ENCODE measurements at places on chromosomes 3 and 15.

DNA sequence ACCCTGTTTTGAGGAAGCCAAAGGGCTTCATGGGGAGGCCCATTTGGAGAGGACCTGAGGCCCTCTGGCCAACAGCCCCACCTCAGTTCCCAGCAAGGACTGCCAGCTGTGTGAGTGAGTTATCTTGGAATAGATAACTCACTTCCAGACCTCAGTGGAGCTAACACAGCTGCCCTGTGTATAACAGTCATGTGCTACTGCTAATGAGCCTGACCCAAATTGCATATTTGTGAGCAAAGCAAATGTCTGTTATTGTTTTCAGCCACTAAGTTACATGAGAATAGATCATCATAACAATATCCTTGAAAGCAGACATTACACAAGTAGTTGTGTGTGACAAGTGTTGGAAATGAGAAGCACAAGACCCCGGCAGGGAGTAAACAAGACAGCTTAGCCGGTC is 355.8 kb downstream of the MCTP2 start:
- DNase-seq = no peak

- DNase-seq = no peak
These were observed 201.8 kb upstream of the KCNH8 start for GRCh38 chr3:18946524-18946923.

DNA sequence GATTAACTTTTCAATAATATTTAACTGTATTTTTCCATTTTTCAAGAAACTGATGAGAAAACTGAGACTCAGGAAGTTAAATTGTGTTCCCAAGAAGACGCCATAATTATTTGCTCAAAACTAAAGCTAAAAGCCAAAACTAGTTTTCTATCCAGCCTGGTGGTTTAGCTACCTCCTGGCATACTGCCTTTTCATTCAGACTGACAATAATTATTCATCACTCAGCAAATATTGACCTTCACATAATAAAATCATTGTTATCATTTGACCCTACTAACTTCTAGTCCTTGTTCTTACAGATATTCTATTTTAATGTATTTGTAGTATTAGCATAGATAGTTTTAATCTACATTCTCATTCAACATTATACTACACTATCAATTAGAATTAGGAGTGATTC is 210.6 kb upstream of the GADL1 start:
- DNase-seq = no peak

DNA sequence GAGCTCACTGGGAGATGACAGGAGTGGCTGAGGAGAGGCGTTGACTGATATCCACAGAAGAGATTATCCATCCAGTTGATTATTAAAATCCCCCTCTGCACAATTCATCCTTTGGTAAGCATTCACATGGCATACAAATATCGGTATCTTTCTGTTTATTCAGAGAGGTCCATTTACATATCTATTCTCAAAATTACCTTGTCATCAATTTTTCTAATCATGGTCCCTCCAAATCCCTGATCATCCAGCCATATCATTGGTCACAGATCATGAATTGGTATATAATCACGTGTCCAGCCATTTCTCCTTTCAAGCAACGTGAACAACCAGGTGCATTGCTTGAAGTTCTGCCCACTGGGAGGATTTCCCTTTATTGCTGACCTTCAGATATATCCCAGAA is 1321.0 kb downstream of the ROBO2 start:
- no peak for DNase-seq

GRCh38 chr3:17322106-17322793 is 420.2 kb downstream of the TBC1D5 start:
- DNase-seq = no peak

DNA sequence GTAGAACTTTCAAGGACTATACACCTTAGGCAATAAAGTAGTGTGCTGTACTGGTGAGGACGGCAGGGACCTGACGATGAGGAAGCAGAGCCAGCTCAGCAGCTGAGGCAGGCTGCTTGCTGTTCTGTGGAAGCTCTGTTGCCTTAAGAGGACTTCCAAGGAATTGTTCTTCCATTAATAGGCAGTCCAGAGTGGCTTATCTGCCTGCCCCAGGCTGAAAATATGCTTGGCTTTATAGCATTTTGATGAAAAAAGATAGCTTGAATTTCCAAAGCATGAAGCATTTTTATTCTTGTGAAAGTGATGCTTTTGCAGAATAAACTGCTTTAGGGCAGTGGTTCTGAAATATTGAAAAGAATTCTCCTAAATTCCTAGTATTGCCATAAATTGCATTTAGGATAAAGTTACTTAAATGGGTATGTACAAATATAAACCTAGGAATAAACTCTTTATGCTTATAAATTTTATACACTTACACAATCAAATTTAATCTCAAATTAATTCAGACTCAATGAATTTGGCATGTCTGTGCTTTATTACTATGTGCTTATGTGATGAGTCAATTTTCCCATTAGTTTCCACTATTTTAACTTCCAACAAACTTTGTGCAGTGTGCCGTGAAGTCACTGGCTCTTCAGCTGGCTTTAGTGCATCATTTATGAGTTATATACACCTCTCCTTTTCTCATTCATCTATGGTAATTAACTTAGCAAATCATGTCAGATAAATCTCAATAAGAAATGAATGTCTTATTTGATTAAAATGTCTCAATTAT is 231.0 kb upstream of the RASGRP1 start:
- DNase-seq = no peak

DNA sequence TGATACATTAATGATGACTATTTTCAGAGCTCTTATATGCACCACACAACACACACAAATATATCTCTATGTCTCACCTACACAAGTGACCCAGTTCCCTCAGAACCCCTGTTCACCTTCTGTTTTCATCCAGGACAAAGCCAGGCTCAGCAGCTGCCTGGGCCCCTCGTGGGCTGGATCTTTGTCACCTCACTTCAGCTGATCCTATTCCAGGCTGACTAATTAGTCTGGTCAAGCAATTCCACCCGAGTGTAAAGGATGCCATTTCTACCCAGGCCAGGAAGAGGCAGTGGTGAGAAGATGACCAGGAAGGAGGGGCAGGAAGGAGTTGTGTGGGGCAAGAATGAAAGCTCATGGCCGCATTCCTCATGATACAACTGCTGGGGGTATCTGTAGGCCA is 62.3 kb downstream of the DHX30 start:
- no peak for DNase-seq

Data from activated CD4-positive, alpha-beta T cell treated with anti-CD3 and anti-CD28 coated beads, Interleukin-2, amount 50 U/mL, for 4 hours (primary cell).